ENCODE measurements at places on chromosomes 1 and 21.

GRCh38 chr1:221783936-221784335 is 42.0 kb upstream of the DUSP10 start:
- DNase-seq: peak; percentile 43

DNA sequence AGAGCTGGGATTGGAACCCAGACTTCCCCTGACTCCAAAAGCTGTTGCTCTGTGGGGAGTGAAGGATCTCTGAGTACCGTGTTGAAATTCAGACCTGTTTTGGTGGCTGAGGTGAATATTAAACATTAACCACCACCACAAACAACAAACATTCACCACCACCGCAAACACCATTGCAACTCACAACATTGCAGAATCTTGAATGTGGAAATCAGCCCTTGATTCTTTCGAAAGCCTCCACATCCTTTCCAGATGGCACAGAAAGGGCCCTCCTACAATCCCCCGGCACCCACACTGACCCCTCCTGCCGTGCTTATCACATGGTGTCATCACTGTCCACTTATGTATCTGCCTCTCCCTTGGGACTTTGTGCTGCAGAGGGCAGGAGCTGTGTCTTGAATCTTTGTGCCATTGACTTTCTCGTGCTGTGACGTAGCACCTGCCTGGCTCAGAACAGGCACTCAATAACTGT is 1.4 kb downstream of the CDA start:
- DNase-seq: no peak

DNA sequence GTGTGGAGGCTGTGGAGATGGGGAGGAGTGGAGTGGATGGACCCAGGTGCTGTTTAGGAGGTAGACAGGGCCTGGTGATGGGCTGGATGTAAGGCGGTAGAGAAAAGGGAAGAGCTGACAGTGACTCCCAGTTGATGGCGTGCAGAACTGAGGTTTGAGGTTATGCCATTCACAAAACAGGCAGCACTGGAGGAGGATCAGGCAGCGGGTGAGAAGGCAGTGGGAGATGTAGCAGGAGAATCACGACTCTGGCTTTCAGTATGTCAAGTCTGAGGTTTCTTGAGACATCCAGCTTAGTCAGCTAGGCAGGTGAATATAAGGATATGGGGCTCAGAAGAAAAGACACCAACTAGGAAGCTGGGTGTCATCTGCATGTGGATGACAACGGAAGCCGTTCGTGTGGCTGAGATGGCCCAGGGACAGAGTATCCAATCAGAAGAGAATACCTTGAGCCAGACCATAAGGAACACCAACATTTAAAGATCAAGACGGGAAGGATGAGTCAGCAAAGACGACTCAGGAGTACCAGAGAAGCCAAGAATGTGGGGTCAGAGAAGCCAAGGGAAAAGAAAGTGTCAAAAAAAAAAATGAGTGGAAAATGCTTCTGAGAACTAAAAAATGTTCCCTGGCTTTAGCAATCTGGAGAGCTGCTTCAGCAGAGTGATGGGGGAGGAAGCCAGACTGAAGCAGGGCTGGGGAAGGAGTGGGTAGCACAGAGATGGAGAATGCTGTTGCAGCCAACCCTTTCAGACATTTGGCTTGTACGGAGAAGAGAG is 15.2 kb downstream of the LRRN2 start:
- DNase-seq: no peak

GRCh38 chr1:42952303-42953001 is 6.2 kb downstream of the SLC2A1 start:
- peak; percentile 71 for DNase-seq

DNA sequence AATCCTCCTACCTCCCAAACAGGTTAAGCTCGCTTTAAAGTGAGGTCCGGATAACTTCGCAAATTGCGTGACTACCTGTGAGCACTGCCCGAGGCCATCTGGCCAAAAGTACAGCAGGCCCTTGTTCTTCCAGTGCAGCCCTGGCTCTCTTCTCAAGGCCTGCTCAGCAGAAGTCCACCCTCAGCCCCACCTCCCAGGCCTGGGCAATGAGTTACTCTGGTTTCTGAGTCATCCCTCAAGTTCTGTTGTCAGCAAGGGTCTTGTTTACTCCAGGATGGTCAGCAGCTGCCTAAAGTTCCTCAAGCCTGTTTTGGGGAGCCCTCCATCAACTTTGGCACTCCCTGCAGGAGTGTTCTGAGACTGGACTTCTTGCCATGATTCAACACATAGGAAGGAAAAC is 101.7 kb downstream of the BCAR3 start:
- DNase-seq: no peak

- DNase-seq: no peak
Measured at GRCh38 chr1:219125342-219125741, 48.3 kb upstream of the LYPLAL1 start.

DNA sequence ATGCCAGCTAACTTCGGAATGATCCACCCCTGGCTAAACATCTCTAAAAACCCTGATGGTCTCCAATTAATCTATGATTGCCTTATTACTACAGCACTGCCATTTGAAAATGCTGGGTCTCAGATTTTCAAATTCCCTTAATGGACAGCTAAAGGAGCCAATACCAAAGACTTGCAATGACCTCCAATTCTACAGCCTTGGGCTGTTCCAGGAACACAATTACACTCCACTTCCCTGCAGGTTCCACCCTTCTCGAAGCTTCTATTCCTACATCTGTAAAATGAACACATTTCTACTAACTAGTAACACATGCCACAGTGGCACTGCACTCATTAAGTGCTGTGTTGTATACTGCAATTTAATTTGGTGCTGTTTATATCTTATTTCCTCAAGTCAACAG is 85.7 kb upstream of the AK4 start:
- DNase-seq: no peak

DNA sequence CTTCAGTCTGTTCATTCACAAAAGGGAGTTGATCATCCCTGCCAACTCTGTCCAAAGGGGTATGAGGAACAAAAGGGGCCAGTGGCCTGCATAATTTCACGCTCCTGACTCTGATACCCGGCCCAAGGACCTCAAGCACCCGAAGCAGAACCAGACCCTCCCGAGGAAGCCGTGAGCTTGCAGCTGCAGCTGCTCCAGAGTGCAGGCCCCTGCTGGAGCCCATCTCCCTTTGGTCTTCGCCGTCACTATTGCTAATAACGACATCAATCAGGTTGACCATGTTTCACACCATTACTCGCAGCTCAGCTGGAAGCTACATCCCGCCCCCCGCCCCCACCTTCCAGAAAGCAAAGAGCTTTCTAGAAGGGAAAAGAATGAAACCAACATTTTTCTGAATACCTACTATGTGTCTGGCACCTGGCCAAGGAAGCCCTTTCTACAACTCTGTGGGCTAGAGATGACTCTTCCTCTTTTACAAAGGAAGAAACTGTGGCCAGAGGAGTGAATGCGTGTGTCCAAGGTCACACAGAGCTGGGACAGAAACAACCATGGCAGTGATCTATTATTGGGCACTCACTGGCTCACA is 5.5 kb downstream of the NKAIN1 start:
- DNase-seq: no peak

- no peak for DNase-seq
Measured at GRCh38 chr21:41755258-41755933, 11.5 kb downstream of the RIPK4 start.

DNA sequence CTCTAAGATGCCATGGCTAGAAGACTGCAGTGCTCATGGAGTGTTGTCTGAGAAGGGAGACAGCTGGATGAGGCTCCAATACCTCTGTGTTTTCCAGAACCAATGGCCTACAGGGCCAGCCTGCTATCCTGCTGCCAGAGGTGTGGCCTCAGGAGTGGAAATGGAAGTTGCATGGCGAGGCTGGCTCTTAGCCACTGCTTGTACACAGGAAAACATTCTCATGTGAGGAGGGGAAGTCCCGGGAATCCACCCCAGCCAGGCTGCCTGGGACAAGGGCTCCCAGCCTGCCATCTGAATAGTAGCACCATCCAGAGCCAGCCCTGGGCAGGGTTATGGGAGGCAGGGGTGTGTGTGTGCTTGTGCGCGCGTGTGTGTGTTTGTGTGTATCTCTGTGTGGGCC is 56.5 kb downstream of the SDC3 start:
- DNase-seq: no peak

All from activated naive CD4-positive, alpha-beta T cell treated with anti-CD3 and anti-CD28 coated beads, Interleukin-2, amount 10 ng/mL, durations not matched to agents 7 days and 5 days (primary cell).